ENCODE measurements at places on chromosomes 5 and 9. TPM values are rescaled to one million over a fixed set of nuclear protein-coding genes. Genes with fewer than 3 reads are reported as not detected.

The TRIM23 gene
- 25.6 TPM for total RNA-seq

The SLC25A2 gene
- under 0.01 TPM for total RNA-seq

The CCDC180 gene
- total RNA-seq, result 2.1 TPM

The NUTM2G gene
- total RNA-seq, result not detected

The C1QTNF3 gene
- total RNA-seq, result 0.46 TPM

The CARTPT gene
- not detected for total RNA-seq

The IGFBPL1 gene
- 0.31 TPM for total RNA-seq
